ENCODE measurements at places on chromosomes 11 and 22.

- DNase-seq: no peak
Observed at GRCh38 chr11:93054881-93055280, 85.4 kb downstream of the MTNR1B start.

- no peak for DNase-seq
Observed at GRCh38 chr22:19064354-19065054, 57.7 kb downstream of the DGCR2 start.

DNA sequence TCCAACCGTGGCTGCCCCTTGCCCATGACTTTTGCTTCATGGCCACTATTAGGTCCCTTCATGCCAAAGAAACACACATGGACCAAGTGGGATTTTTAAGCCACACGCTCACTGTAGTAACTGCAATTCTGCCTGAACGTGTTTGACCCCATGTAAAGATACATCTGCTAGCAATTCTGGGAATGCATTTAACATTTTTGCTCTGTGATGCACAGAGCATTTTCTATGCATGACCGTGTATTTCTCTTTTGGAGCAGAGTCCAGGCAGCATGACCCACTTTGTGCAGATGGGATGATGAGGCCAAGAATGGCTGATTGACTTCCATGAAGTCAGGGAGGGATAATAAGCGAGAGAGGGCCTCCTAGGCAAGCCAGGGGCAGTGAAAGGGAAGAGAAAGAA lies 108.5 kb downstream of the TP53I11 start:
- no peak for DNase-seq

- DNase-seq: no peak
Observed at GRCh38 chr11:116219171-116219635, 553.6 kb downstream of the BUD13 start.

GRCh38 chr22:33352768-33353167 lies 294.6 kb upstream of the SYN3 start:
- DNase-seq: no peak

DNA sequence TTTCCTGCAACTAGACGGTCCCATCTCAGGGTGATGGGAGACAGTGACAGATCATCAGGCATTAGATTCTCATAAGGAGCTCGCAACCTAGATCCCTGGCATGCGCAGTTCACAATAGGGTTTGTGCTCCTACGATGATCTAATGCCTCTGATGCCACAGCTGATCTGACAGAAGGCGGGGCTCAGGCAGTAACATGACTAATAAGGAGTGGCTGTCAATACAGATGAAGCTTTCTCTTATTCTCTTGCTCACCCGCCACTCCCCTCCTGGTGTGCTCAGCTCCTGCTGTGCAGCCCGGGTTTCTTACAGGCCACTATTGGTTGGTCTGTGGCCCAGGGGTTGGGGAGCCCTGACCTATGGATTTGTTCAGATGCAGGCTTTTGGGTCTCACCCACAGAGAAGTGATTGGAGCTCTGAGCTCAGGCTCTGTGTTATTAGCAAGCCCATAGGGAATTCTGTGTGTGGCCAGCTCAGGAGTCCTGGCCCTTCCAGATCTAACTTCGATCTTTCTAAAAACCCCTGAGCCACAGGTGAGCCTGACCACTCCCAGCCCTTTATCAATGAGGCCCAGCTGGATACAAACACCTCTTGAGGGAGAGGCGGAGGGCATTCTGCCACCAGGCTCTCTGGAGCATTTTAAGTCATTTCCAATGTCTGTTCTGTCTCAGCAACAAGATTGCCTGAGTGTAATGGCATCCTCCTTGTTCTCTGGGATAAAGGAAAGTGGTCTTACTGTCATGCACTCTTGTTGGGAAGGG lies 351.8 kb downstream of the BUD13 start:
- no peak for DNase-seq

DNA sequence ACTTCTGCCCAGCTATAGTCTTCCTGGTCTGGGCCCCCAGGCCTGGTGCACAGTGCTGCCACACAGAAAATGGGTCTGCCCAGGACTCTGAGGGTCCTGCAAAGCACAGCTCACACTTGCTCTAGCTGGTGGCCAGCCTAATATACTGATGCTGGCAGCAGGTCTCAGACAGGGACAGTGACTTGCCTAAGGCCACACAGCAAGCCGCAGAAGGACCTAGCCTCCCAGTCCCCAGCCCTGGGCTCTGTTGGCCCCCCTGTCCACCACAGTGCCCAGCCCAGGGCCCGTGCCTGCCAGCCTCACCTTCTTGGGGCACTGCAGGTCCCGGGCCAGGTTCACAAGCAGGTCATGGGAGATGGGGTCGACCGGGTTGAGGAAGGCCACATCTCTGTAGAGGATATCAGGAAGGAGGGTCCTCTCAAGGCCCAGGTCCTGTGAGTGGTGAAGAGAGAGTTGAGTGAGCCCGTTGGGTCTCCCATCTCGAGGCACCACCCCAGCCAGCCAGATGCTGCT lies 3.3 kb downstream of the LRRC75B start:
- DNase-seq: no peak

DNA sequence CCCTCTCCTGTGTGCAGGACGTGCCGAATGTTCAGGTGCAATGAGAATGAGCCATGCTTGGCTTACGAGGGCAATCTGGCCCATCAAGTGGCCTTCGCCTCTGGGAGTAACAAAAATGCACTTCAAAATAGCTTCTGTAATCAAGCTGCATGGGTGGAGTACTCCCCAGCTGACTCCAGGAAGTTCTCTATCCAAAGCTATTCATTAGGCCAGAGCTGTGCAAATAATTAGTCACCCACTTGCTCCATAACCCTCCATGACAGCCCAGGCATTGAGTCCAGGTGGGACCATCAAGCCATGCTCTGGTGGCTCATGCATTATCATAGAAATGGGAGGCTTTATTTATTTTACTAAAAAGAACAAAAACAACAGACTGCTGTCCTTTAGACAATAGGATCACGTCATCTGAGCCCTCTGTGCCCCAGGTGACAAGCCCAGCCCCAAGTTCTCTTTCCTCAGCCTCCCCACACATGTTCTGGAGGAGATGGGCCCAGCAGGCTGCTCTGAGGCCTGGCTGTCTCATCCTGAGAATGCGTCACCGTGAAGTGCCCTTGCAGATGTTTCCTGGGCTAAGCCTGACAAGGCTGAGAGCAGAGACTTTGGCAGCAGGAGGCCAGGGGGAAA lies 244.7 kb downstream of the ETS1 start:
- DNase-seq: peak; percentile 11

DNA sequence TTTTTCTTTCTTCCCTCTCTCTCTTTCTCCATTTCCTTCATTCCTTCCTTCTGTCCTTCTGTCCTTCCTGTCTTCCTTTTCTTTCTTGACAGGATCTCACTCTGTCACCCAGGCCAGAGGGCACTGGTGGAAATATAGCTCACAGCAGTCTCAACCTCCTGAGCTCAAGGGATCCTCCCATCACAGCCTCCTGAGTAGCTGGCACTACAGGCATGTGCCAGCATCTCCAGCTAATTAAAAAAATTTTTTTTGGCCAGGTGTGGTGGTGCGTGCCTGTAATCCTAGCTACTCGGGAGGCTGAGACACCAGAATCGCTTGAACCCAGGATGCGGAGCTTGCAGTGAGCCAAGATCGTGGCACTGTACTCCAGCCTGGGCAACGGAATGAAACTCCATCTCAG lies 4.8 kb upstream of the DUSP8 start:
- no peak for DNase-seq

DNA sequence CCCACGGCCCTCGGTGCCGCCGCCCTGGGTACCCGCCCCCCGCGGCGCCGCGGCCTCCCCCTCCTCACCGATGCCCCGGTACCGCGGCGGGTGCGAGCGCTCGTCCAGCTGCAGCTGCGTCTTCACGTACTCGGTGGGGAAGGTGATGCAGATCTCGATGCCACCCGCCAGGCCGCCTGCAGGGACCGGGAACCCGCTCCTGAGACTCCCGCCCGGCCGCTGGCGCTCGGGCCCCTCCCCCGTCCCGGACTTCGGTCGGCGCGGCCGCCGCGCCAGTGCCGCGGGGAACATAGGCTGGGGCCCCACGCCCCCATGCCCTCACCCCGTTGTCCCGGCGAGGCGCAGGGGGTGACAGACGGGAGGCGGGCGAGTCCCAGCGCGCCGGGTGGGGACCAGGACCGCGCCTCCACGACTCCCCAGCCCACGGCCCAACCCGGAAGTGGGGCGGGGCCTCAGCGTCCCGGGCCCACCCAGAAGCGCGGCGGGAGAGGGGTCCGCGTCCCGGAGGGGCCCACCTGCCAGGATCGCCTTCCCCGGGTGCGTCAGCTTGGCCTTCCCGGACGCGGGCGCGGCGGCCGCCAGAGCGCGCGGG lies 375 bp downstream of the SLC25A1 start:
- DNase-seq: no peak

DNA sequence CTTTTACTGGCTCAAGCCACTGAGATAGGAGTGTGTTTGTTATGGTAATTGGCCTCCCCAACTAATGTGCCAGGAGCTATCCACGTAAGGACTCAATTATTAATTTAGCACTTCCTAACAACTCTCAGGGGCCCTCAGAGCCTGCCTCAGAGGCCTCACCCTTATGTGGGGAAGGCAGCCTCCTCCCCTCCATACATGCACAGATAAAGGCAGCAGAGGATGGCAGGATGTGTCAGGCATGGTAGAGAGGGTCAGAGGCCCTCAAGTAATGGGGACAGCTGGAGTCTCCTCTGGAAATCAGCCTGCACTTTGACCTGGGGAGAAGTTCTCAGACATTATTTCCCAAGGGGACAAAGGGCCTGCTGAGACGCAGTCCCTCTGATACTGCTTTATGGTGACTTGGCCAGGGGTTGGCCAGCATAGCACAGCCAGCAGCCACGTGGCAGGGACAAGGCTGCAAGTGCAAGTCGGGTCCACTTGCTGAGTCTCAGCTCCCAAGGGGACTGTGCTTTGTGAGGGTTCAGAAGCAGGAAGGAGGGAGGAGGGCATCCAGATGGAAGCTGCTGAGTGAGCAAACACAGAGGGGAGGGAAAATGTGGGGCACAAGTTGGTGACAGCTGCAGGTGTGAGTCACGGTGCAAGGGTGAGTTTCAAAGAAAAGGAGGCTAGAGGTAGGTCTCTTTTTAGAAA lies 17.0 kb downstream of the MOGAT2 start:
- no peak for DNase-seq

GRCh38 chr22:44585559-44586350 lies 87.7 kb upstream of the RTL6 start:
- DNase-seq: no peak

DNA sequence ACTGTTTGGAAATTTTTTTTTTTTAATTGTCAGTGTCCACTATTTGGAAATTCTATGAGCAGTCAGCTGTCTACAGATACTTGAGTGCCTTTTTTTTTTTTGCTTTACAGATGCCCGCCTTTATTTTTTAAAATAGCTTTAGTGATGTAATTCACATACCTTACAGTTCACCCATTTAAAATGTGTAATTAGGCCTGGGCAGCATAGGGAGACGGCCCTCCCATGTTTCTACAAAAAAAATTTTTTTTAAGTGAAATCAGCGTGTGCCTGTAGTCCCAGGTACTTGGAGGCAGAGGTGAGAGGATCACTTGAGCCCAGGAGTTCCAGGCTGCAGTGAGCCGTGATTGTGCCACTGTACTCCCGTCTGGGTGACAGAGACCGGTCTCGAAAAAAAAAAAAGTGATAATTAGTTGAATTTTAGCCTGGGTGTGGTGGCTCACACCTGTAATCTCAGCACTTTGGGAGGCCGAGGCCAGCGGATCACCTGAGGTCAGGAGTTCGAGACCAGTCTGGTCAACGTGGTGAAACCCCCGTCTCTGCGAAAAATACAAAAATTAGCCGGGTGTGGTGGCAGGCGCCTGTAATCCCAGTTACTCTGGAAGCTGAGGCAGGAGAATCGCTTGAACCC lies 1.5 kb downstream of the ZNF143 start:
- no peak for DNase-seq

- DNase-seq: peak; percentile 10
Observed at GRCh38 chr11:8038393-8038792, 42.6 kb upstream of the TUB start.

DNA sequence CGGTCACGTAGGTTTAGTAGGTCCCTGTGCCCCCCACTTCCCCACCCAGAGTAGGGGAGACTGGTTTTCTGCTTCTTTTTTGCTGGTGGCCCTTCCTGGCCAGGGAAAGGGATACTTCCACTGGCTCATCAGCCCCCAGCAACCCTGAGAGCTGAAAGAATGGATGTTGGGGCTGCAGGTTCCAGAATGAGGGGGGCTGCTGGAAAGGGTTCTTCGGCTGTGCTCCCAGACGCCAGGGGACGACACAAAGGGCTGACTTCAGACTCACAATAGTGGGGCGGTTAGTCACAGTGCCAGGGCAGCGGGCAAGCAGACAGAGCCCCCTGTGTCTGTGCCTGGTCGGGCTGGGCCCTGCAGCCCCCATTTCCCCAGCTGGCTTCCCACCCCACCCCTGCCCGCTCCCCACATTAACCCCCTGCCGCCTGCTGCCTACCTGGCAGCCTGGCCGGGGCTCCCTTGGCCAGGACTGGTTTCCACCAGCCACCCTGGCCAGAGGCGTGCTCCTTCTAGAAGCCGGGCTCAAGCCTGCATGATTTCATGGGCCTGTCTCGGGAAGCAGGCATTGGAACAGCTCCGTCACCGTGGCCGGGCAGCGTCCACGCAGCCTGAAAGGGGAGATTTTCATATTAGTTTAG lies 79.1 kb upstream of the WNT7B start:
- DNase-seq: peak; percentile 94

DNA sequence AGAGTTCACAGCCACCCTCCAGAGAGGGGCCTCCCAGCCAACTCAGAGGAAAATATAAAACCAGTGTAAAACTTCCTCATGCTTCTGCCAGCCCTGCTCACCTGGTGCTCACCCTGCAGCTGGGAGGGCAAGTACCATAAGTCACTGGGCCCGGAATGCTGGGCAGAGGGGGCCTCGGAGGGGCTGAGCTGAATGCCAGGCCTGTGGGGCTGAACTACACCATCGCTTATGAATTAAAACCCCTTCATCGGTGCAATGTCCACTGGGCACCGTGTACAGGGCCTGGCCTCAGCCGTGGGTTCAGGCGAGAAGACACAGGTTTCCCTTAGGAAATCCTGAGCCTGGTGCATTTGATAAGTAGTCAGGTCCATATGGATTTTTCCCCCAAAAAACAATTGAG lies 828.6 kb downstream of the TBC1D22A start:
- DNase-seq: no peak

DNA sequence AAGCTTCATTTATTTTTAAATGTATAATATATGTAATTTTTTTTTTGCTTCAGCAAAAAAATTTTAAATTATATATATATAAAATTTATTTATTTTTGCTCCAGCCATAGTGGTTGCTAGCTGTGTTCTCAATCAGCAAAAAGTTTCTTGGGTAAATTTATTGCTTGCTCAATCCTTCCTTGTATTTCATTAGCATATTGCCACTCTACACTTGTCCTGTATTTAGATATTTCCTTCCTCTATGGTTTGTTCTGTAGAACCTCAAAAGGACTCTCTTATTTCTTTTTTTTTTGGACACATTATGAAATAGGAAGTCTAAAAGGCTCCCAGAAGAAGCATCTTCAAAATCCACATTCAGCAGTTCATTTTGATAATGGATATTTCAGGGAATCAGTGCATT lies 2.3 kb downstream of the PTPRJ start:
- DNase-seq: no peak

GRCh38 chr11:134479206-134480135 lies 67.4 kb upstream of the B3GAT1 start:
- no peak for DNase-seq

DNA sequence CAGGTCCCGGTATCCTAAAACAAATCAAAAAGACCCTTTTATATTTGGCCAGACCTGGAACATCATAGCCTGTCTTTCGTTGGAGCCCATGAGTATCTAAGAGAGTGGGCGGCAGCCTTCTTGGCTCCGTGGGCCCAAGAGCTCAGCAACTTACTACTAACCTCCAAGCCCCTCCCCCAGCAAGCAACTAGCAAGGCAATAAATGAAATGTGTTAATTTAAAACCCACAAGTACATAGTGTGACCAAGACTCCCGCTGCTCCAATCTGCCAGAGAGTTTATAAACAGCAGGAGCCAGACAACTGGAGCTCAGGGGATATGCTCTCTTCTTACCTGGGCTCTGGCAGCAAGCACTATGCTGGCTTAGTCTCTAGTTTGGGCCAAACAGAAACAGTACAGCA lies 40.8 kb upstream of the CYP2D6 start:
- no peak for DNase-seq

Data from pons (tissue), 1 donor.